ENCODE measurements at places on chromosomes 2 and 18.

DNA sequence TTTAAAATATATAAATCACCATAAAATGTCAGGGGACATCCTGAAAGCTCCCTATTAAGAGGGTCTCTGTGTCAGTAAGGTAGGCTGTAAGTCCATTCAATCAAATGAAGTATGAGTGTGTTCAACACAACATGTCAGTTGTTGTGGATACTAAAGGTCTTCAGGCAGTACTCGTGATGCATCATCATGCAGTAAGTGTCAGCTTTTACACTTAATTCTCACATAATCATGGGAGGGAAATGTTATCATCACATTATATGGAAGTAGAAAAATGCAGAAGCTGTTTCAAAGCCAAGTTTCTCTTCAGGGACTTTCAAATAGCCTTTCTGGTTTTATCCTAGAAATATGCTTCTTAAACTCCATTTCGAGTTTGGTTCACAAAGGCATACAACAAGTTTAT, 477.1 kb upstream of the ID2 start:
- no peak for DNase-seq

DNA sequence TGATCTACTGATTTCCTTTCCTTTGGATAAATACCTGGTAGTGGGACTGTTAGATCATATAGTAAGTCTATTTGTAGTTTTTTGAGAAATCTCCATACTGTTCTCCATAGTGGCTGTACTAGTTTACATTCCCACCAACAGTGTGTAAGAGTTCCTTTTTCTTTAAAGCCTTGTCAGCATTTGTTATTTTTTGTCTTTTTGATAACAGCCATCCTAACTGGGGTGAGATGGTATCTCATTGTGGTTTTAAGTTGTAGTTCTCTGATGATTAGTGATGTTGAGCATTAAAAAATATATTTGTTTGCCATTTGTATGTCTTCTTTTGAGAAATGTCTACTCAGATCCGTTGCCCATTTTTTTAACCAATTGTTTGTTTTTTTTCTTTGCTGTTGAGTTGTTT, 33.9 kb upstream of the EPG5 start:
- DNase-seq: no peak

DNA sequence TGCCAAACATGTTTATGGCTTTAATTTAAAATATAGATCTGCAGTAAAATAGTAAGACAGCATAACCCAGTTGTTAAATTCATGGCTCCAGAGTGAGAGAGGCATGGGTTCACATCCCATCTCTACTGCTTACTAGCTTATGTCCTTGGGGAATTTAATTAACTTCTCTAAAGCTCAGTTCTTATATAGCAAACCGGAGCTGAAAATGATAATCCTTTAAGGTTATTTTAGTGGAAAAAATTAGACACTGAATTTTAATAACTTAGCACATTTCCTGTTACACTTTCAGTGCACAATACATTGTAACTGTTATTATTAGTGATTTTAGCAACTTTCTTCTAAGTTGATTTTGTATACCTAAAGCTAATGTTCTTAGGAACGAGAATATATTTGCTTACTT, 14.8 kb downstream of the SCN9A start:
- DNase-seq: no peak

DNA sequence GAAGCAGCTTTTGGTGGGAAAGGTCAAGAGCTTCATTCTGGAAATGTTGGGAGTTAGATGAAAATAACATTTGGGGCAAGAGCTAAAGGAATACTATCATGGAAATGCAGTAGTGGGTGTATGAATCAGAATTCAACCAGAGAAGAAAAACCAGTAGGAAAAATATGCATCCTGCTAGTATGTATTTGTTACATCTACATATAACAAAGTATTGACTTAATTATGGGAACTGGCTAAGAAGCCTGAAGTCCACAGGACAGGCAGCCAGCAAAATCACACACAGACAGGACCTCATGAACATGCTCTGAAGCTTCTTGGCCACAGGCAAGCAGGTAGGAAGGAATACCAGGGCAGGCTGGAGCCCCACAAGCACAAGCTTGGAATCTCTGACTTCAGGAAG, 185.8 kb downstream of the FBXO15 start:
- no peak for DNase-seq

DNA sequence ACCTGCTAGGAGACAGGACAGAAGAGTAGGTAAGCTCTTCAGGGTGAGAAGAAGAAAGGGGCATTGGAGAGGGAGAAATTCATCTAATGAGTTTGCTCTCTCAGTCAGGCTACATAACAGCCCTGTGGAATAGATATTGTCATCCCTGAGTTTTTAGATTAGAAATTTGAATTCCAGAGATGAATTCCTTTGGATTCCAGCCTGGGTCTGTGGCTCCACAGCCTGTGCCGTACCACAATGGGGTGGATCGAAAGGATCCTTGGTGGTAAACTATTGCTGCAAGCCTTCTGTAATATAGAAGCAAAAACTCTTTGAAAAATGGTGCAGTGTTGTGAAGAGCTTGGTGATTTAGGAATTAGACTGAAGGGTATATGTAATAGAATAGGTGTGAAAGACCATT, 21.0 kb downstream of the MYO1B start:
- DNase-seq: no peak

- no peak for DNase-seq
Measured at GRCh38 chr2:199819746-199820145, 31.2 kb downstream of the FTCDNL1 start.

DNA sequence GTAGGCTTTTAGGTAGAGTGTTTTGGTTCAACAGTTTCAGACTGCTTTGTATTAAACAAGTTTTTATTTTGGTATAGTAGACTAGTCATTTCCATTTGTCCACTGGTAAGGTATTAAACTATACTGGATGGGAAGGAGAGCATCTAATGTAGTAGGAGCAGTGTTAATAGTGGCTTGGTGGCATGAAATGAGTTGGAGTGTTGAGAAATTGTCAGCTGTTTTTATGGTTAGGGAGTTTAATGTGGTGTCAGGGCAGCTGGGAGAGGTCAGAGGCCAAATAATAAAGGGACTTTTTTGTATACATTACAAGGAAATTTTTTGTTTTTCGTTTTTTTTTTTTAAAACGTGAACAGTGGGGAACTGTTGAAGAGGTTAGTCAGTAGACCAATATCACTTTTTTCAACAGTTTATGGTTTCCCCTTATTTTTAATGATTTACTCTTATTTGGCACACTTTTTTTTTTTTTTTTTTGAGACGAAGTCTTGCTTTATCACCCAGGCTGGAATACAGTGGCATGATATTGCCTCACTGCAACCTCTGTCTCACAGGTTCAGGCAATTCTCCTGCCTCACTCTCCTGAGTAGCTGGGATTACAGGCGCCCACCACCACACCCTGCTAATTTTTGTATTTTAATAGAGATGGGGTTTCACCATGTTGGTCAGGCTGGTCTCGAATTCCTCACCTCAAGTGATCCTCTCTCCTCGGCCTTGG, 21.2 kb downstream of the ACTR3 start:
- no peak for DNase-seq

DNA sequence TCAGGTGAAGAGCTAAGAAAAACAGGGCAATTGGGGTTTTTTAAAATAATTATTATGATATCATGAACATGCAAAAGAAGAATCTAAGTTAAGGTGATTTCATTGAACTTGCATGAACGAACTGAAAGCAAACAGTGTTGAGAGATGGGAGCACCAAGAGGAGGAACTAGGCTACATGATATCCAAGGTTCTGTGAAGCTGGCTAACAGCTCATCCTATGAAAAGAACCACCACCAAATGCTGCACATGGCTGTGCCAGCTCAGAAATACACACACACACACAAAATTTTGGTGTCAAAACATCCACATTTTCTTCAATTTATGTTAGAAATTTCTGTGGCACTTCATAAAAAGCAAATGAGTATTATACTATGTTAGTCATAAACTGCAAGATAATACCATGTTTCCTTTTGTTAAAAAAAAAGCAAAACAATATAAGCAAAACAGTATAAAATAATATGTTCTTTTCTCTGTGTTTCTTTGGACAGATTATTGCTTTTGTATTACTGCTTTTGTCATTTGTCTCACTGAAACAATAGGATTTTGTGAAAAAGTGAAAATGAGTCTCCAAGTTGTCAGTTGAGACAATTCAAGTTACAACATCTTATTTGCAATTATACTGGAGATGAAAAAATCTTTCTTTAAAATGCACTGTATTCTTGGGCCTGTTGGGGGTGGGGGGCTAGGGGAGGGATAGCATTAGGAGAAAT, 12.6 kb upstream of the TTC32 start:
- DNase-seq: no peak

DNA sequence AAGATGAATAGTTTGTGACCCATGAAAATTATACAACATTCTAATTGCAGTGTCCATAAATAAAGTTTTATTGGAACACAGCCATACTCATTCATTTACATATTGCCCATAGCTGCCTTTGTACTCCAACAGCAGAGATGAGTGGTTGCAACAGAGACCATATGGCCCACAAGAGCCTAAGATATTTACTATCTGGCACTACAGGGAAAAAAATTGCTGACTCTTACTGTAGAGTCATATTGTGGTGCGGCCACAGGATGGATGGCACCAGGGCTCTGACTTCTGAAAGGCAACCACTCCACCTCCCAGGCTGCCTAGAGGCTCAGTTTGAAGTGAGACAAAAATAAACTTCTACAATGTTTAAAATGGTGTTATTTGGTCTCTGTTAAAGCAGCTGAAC, 404.0 kb upstream of the ATP5MC3 start:
- DNase-seq: no peak

GRCh38 chr2:109517118-109517889, 96.5 kb downstream of the SEPTIN10 start:
- DNase-seq: no peak

GRCh38 chr2:59462422-59463197, 1090.8 kb downstream of the BCL11A start:
- no peak for DNase-seq

DNA sequence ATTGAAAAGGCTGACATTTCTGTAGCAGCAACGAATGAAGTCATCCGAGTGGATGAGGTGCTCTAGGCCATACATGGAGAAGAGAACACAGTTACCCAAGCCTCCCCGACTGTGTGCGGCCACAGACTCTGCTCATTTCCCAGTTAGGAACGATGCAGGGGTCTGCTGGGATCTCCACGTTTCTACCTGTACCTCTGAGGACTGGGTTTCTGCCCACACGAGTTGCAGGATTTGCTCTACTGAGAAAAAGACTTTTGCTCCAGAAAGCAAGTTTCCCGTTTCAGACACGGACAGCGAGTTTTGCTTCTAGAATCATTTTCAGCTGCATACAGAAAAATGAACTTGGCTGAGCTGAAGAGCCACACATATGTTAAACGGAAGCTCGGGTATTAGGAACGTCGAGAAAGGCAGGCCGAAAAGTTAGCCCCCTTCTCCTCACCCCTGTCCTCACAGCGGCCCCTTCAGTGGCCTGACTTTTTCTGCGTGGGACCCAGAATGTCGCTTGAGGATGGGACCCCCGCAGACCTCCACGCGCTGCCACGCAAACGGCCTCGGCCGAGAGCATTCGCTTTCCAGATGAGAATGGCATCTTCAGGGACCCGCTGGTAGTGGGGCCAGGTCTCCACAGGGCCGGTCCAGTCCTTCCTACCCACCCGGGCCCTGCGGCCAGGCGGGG, 582 bp upstream of the RAB31 start:
- peak; percentile 43 for DNase-seq

GRCh38 chr18:34084635-34085034, 140.1 kb downstream of the NOL4 start:
- no peak for DNase-seq
